ENCODE measurements at places on chromosomes 12 and 14.

- DNase-seq, result peak; percentile 76
Measured at GRCh38 chr12:57621497-57622292, 10.5 kb downstream of the ARHGEF25 start.

- DNase-seq, result no peak
Measured at GRCh38 chr12:19410211-19410610, 29.1 kb upstream of the AEBP2 start.

GRCh38 chr12:104958805-104959334 lies 780 bp upstream of the SLC41A2 start:
- no peak for DNase-seq

DNA sequence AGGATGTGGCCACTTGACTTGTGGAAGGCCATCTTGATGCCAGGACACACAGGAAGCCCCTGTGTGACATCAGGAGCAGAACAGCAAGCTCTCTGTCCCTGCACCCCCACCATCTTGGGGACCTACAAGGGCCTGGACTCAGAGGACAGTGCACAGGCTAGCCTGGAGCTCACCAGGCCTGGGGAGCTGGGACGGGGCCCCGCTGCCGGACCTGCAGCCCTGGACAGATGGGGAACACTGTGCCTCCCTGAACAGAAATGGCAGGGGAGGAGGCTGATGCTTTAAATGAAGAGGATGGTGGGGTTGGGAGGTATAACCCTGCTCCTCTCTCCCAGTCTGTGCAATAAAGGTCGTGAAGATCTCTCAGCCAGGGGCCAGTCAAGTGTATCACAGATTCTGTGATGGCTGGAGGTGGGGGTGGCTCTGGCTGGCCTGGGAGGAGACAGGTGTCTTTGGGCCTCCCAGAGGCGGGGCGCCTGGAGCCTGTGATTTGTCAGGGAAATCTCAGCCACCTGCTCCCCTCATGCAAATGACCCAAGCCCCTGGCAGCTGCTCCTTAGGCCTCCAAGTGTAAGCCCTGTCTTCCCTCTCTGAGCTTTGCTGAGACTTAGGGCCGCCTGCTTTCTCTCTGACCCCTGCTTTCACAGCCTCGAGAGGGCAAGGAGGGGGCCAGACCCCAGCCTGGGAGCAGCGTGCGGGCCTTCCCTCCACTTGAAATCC lies 1.1 kb upstream of the GNB3 start:
- peak; percentile 77 for DNase-seq

GRCh38 chr12:114229150-114229549 lies 176.8 kb downstream of the TBX5 start:
- DNase-seq, result no peak

DNA sequence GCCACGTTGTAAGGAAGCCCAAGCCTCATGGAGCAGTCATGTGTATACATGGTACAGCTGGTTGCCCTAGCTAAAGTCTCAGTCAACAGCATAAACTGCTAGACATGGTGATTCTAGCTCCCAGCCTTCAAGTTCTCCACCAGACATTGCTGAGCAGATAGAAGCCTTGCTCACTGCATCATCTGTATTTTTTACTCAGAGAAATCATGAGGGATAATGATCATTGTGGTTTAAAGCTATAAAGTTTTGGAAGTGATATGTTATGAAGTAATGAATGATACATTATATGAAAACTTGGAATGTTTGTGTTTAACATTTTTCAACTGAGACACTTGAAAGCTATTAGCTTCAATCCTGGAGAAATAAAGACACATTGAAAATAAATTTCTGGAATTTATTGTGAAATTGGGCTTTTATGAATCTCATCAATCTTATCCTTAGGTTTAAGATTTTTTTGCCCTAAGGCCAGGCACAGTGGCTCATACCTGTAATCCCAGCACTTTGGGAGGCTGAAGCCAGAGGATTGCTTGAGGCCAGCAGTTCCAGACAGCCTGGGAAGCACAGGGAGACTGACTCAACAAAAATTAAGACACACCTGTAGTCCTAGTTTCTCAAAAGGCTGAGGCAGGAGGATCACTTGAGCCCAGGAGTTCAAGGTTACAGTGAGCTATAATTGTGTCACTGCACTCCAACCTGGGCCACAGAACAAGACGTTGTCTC lies 5.6 kb upstream of the NFATC4 start:
- no peak for DNase-seq

- DNase-seq, result no peak
Measured at GRCh38 chr14:24607635-24608514, 1.6 kb downstream of the GZMH start.

- DNase-seq, result no peak
Measured at GRCh38 chr14:93927800-93928145, 629 bp downstream of the FAM181A start.

- DNase-seq, result no peak
Measured at GRCh38 chr14:73973497-73973896, 23.4 kb downstream of the COQ6 start.

DNA sequence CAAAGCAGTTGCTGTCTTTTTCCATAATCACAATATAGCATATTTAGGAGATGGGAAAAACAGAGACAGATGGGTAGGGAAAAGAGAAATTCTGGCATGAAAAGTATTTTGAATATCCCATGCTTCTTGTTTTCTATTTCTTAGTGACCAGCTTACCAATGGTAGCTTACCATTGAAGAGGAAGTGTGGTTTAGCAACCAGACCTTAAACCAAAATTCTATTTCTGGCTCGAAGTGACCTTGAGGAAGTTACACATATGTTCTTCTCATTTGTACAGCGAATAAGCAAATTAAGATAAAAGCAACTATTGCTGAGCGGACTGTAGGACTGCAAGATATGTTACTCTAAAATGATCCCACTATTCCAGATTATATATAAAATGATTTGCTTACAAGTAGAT lies 82.9 kb downstream of the FGD4 start:
- no peak for DNase-seq

- no peak for DNase-seq
Measured at GRCh38 chr14:92507174-92507768, 6.3 kb upstream of the RIN3 start.

DNA sequence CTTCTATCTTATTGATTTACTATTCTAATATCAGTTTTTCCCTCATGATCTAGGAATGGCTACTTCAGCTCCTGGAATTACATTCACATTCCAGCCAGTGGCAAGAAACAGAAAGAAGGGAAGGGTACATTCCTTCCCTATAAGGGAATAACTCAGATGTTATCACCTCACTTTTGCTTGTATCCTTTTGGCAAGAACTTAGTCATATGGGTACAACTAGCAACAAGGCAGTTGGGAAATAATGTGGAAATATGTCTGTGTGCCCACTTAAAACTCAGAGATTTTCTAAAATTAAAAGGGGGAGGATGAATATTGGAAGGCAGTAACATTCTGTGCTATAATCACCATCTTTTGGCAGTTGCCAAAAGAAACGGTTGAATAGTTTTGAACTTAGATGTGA lies 85.6 kb downstream of the MSRB3 start:
- DNase-seq, result no peak

DNA sequence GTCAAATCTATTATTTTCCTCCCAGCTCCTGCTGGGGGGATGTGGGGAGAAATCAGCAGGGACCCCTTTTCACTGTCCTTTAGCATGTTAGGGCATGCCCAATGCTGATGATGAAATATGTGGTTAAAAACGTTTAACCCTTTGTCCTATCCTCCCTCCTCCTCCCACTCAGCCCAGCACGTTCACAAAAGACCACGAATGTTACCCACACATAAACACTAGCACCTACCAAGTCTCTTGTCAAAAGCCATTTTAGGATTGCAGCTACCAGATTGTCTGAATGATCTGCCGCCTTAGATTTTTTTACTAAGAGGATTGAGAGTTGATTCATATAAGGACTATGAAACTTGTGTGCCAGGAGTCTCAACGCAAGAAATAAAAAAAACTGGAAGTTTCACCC lies 70.4 kb downstream of the TBK1 start:
- no peak for DNase-seq

- DNase-seq, result no peak
Measured at GRCh38 chr12:67927324-67927723, 61.9 kb upstream of the IFNG-AS1 start.

GRCh38 chr12:110794623-110795280 lies 52.0 kb upstream of the CCDC63 start:
- no peak for DNase-seq

- DNase-seq, result peak; percentile 10
Measured at GRCh38 chr12:127811988-127812387, 455.0 kb upstream of the TMEM132C start.

GRCh38 chr12:110667671-110668070 lies 21.2 kb downstream of the HVCN1 start:
- no peak for DNase-seq

DNA sequence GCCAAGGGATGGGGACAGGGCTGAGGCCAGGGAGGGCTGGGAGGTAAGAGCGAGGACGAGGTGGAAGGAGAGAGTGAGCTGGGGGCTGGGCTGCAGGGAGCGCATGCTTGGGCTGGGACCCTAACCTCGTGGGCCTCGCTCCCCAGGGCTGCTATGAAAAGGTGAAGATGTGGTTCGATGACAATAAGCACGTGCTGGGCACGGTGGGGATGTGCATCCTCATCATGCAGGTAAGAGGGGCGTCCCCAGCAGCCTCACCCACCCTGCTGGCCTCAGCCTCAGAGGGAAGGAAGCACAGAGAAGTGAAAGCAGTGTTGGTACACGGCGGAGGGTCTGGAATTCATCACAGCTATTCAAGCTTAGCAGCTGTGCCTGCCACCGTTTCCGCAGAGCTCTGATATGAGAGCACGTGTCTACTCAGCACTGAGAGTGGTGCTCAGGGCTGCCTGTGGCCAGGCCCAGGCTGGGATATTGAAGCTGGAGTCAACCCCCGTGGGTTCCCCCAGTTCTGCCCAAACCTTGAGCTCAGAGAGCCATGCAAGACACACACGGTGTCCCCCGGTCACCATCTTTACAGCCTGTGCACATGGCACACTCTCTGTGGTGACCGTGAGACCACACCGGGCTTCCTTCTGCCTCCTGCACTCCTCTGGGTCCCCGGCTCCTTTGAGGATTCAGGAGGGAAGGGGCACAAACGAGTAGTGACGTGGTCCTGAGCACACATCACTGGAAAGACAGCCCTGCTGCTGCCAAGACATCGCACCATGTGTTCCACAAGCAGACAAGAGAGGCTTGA lies 204.6 kb downstream of the TSPAN9 start:
- no peak for DNase-seq

DNA sequence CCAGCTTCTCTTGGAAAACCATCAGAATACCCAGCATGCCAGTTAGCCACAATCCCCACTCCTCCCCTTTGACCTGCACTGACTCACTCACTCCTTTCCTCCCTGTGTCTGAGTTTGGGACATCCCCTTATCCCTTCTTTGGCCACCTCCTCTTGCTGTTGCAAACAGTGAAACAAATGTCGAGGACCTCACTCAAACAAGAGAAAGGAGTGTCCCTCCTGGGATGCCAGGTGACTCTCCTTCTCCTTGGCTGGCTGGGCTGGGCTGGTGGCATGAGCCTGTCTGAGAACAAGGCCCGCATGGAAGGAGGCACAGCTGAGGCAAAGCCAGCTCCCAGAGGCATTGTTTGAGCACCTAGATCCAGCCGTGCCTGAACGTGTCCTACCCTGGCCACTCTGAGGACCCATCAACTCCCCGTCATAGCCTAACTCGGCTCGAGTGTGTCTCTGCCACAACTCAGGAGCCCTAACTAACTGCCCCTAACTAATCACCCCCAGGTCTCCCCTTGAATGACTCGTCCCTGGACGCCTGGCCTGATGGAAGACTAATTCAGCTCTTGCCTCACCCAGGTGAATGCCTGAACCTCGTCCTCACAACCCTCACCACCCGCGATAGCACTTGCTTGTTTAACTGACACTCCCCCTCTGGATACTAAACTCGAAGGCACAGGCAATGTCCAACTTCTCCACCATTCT lies 43.0 kb downstream of the NCOR2 start:
- DNase-seq, result no peak

DNA sequence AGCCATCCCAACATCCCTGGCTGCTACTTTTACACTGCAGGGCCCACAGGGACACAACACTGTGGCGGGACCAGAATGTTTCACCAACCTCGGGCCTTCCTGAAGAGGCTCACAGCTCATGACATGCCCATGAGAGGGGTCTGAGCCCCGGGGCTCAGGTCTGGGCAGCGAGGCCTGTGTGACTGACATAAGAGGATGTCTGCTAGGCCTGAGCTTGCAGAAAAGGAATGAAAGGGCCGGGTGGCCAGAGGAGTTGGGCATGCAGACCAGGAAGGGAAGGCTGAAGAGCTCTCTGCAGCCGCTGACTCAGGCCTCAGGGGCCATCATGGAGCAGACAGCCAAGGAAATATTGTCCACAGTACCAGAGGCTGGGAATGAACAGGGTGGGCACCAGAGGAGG lies 18.3 kb upstream of the VSX2 start:
- DNase-seq, result no peak

DNA sequence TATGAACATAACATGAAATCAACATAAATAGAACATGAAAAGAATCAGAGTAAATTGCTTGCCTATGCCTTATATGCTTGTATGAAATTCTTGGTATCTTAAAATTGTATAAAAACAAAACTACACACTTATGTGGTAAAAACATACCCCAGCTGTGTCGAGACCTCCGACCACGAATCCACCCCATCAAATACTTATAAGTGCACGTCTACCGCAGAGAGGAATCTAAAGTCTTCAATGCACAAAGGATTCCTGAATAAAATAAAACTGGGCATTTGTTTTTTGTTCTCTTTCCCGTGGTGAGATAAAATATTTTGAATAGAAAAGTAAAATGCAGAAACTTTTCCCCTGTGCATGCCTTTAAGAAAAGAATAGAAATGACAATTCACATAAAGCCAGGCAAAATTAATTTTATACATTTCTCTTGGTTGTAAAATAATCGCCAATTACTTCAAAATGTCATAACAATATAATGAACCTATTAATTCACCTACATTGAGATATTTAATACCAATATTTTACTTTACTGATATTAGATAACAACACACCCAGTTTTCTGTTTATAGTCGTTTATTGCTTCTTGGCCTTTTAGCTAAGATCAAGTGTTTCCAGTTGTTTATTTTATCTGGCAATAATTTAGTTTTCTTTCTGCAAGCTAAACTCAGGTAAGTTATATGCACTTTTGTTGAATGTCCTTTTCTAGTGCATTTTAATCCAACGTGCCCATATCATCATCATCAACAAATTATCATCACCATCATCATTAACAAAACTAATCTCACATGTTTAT lies 1.0 kb downstream of the KLRK1 start:
- no peak for DNase-seq

GRCh38 chr14:71362282-71362681 lies 455.0 kb downstream of the PCNX1 start:
- no peak for DNase-seq

- DNase-seq, result no peak
Measured at GRCh38 chr12:93059288-93059687, 130.2 kb upstream of the EEA1 start.

- peak; percentile 70 for DNase-seq
Measured at GRCh38 chr14:63045234-63045611, at the start of gene KCNH5. Gene KCNH5, minus strand, starts transcription at chr14:63045458. Its CDS starts 272 bp downstream, at chr14:63045186.

DNA sequence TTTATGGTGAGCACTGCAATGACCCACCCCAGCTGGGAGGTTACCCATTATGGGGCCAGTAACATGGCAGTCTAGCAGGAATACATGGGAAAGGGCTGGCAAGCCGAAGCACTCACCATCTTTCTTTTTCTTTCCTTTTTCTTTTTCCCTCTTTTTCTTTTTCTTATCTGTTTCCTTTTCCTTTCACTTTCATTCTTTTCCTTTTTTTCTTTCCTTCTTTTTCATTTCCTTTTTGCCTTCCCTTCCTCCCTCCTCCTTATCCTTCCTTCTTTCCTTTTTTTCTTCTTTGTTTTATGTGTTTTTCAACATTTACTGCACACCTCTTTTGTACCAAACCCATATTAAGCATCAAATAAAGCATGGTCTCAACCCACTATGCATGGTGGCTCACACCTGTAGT lies 501.1 kb downstream of the MED13L start:
- no peak for DNase-seq

GRCh38 chr12:125228519-125229260 lies 163.5 kb downstream of the AACS start:
- DNase-seq, result no peak

- peak; percentile 24 for DNase-seq
Measured at GRCh38 chr12:58502841-58503240, 417.5 kb downstream of the LRIG3 start.
